CD4-positive, alpha-beta T cell treated with Interleukin-17A for 4 hours (primary cell): ENCODE measurements at places on chromosomes 7 and 10.

DNA sequence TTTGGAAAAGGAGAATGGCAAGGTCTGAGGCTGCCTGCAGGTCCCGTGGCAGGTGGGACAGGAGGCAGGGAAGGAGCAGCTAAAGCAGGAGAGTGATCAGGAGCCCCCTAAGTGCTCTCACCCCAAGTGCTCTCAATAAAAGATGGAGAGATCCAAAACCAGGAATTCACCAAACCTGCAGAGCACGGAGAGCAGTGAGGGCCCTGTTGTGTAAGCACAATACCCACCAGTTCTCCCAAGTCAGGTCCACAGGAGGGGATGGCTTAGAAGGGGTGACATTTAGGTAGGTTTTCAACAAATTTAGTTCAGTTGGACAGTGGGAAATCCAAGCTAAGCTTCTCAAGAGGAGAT lies 40.8 kb downstream of the GNA12 start:
- DNase-seq: no peak

- DNase-seq: no peak
These were observed 94.9 kb downstream of the GPR26 start for GRCh38 chr10:123761038-123761428.

DNA sequence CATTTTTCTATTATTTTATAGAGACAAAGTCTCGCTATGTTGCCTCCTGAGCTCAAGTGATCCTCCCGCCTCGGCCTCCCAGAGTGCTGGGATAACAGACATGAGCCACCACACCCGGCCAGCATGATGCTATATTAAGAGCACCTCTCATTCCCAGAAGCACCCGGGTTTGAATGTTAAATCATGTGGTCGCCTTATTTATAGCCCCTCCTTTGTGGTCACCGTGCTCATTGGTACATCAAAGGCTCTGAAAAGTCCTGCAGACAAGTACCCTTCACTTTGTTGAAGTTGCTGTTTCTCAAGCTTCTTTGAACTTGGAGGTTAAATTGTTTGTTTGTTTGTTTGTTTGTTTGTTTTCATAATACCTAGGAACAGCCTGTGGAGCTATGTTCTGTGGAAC lies 40.0 kb downstream of the CLIP2 start:
- no peak for DNase-seq

DNA sequence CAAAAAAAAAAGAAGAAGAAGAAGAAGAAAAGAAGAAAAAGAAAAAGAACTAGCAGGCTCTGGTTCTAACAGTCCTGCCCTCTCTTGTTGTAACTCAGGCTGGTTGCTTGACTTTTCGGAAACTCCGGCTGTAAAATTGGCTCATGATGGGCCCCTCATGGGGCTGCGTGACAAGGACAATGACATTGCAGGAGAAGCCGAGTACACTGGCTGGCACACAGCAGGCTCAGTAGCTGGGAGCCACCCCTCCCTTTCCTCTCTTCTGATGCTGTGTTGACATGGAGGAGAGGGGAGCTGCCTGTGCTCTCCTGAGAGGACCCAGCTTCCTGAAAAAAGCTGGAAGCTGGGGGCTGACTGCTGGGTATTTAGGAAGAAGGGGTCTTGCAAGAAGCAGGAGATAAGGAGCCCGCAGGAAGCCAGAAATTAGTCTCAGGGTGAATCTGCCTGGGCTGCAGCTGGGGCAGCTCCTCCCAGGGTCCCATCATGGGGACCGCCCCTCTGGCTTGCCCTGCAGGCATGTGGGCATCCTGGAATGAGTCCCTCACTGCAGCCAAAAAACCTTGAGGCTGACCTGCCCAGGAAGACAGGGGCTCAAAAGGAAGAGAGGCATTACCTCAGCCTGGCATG lies 14.6 kb upstream of the GPR26 start:
- DNase-seq: no peak

GRCh38 chr10:16732376-16732775 lies 84.8 kb downstream of the RSU1 start:
- no peak for DNase-seq

GRCh38 chr7:36165059-36165458 lies 12.0 kb downstream of the EEPD1 start:
- DNase-seq: no peak

GRCh38 chr7:100074841-100075240 lies 6.7 kb downstream of the ZNF3 start:
- DNase-seq: no peak

DNA sequence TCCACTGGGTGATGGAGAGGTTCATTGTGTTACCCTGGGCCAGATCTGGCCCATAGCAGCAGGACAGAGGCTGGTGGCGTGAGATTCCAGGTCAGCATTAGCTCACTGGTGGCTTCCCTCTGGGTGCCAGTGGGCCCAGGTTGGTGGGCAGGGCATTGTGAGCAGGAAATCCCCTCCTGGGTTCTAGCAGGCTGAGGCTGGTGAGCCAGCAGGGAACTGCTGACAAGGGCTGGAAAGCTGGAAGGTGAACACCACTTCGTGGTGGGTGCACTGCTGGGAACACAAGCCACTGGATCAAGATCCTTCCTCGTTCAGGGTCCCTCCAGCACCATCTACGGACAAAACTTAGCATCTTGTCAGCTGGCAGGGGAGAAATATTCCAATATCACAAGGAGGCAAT lies 259.2 kb upstream of the FZD1 start:
- no peak for DNase-seq

DNA sequence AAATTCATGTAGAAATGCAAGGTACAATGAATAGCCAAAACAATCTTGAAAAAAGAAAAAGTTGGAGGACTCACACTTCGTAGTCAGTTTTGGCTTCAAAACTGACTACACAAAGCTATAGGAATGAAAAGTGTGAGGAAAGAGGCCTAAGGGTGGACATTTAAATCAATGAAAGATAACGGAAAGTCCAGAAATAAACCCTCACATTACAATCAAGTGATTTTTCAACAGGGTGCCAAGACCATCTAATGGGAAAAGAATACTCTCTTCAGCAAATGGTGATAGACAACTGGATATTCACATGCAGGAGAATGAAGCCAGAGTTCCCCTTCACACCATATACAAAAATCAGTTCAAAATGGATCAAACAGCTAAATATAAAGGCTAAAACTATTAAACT lies 106.8 kb downstream of the SRPK2 start:
- DNase-seq: no peak

GRCh38 chr10:117928741-117929140 lies 118.0 kb downstream of the RAB11FIP2 start:
- no peak for DNase-seq

GRCh38 chr10:91551856-91552255 lies 81.0 kb downstream of the PPP1R3C start:
- no peak for DNase-seq

GRCh38 chr10:42755028-42755451 lies 27.6 kb upstream of the BMS1 start:
- DNase-seq: no peak

- no peak for DNase-seq
These were observed 6.0 kb downstream of the UCN3 start for GRCh38 chr10:5370493-5371352.

DNA sequence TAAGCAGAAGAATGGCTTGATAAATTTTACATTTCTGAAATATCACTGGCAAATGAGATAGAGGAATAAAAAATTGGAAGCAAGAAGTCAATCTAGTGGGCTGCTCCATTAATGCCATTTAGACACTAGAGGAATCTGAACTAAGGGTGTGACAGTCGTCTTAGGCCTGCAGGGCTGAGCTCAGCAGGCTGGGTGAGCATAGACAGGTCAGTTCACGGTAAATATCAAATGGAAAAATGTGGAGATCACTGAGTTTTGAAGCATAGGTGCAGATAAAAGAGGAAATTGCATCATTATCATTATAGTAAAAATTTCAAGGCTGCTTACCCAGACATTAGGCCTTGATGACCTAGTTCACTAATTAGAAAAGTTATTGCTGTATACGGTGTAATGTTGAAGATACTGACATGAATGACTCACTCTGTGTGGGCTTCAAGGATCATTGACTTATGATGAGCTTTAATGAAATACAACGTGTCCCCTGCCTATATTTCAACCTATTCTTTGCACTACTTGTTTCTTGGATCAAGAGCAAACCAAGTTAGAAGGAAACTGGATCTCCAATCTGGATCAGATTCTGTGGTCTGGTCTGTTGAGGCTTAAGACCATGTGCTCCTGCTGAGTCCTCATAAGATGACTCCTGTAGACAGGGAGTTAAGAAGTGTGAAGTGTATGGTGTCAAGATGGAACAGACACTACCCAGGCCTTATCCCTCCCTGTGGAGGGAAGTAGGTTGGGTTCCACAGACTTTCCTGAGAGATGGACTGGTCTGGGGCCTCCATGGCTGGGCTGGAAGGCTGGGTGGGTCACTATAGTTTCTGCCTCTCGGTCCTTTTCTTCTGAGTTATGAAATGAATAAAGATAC lies 3.6 kb downstream of the OR2F2 start:
- no peak for DNase-seq

DNA sequence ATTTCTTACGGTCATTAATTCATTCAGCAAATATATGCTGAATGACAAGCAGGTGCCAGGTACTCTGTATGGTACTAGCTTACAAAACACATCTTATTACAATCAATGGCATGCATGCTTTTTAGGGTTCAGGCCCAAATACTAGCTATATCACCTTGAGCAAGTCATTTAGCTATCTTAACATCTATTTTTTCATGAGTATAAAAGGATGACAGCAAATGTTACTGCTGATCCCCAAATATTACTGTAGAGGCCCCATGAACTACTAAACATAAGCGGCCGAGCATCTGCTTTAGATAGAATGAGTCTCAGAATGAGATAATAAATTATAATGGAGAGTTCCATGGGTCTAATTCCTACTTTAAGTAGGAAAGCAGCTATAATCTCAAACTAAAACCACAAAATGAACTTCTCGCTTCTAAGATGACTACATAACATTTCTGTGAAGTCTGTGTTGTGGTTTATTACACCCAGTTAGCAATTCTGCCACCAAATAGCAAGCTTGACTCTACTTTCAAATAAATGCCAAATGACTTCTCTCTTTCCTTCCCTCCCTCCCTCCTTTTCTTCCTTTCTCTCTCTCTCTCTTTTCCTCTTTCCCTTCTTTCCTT lies 113.7 kb upstream of the LRRN3 start:
- DNase-seq: no peak

GRCh38 chr10:60414111-60414510 lies 24.4 kb upstream of the ANK3 start:
- no peak for DNase-seq

DNA sequence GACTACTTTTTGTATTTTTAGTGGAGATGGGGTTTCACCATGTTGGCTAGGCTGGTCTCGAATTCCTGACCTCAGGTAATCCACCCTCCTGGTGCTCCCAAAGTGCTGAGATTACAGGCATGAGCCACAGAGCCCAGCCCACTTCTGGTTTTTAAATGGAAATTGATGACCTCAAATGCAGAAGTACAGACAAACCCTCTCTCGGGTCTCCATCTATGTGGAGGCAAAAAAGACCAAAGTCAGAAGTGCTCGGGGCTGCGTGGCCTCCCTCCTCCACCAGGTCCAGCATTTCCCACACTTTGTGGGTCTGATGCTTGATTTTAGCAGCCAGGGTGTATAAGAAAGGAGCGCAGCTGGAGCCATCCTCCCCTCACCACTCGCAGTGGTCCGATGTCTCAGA lies 187.3 kb upstream of the AUTS2 start:
- DNase-seq: no peak

DNA sequence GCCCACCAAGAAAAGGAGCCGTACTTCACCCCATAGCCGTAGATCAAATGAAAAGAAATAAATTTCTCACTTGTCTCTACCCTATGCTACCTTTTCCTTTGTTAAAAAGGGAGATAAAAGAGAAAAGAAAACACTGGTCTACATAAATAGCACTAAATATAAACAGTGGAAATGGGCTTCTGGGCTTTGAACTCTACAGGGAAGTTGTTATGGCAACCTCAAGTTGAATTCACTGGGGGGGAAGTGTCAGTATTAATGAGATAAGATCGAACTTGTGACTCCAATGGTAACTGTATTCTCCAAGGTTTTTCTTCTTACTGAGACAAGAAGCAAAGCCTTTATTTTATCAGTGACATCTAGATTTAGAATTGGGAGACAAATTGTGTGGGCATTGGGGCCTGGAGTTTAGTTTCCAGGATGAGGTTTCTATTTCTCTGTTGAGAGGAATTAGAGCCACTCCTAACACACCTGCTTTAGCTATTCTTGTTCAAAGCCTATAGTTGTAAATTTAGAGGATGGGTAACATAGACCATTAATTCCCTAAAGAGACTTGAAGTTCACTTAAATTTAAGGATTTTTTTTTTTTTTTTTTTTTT lies 604.3 kb upstream of the GALNT17 start:
- no peak for DNase-seq

GRCh38 chr10:69750725-69751124 lies 51.0 kb upstream of the COL13A1 start:
- no peak for DNase-seq

- DNase-seq: no peak
These were observed at the start of gene TMEM178B for GRCh38 chr7:141073641-141074161. TSS of gene TMEM178B (plus strand) at chr7:141074064.

GRCh38 chr7:7772397-7772821 lies 54.0 kb upstream of the RPA3 start:
- no peak for DNase-seq

GRCh38 chr10:107952649-107953556 lies 788.4 kb upstream of the SORCS1 start:
- no peak for DNase-seq

- peak; percentile 85 for DNase-seq
These were observed 11.2 kb downstream of the IL2RA start for GRCh38 chr10:6050801-6051445.

- no peak for DNase-seq
These were observed 392.7 kb upstream of the NFE2L3 start for GRCh38 chr7:25759286-25759685.

DNA sequence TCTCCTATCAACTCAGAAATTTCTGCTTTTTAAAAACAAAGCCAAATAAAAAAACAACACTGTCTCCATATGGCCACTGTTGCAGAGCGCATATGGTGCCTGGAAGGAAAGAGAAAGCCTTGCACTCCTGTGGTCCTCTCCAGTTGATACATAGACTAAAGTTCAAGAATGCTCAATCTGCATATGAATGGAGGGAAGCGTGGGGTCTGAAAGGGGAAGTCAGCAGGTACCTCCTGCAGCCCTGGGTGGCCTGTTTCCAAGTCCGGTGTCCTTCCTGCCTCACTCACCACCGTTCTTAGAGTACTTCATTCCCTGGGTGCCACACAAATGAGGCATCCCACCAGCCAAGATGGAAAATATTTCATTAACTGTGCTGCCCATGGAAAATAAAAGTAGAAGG lies 138.3 kb upstream of the PALS2 start:
- DNase-seq: no peak

GRCh38 chr7:4819560-4820404 lies 42.0 kb downstream of the PAPOLB start:
- no peak for DNase-seq

GRCh38 chr7:101628522-101628921 lies 574 bp downstream of the MYL10 start:
- DNase-seq: no peak

DNA sequence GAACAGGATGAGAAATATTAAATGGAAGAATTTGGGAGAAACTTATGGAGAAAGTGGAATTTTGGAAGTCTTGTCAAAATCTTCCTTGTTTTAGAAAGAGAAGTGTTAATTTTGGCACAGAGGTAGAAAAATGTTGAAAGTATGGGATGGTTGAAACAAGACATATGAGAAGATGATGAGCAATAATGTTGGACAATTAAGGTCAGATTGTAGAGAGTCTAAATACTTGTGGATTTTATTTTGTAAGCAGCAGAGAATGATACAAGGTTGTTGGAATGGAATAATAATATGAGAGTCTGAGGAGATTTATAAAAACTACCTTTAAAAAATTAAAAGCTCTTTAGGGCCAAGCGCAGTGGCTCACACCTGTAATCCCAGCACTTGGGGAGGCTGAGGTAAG lies 34.6 kb downstream of the PHTF2 start:
- no peak for DNase-seq

- peak; percentile 69 for DNase-seq
These were observed 56.5 kb downstream of the FIGNL1 start for GRCh38 chr7:50393547-50394252.

GRCh38 chr10:14200698-14201544 lies 129.8 kb downstream of the FRMD4A start:
- DNase-seq: no peak
